Stimulated activated CD8-positive, alpha-beta memory T cell treated with anti-CD3 and anti-CD28 coated beads, Interleukin-7, amount 100 ng/mL, for 1 hour (primary cell): ENCODE measurements at places on chromosomes 3 and 15.

DNA sequence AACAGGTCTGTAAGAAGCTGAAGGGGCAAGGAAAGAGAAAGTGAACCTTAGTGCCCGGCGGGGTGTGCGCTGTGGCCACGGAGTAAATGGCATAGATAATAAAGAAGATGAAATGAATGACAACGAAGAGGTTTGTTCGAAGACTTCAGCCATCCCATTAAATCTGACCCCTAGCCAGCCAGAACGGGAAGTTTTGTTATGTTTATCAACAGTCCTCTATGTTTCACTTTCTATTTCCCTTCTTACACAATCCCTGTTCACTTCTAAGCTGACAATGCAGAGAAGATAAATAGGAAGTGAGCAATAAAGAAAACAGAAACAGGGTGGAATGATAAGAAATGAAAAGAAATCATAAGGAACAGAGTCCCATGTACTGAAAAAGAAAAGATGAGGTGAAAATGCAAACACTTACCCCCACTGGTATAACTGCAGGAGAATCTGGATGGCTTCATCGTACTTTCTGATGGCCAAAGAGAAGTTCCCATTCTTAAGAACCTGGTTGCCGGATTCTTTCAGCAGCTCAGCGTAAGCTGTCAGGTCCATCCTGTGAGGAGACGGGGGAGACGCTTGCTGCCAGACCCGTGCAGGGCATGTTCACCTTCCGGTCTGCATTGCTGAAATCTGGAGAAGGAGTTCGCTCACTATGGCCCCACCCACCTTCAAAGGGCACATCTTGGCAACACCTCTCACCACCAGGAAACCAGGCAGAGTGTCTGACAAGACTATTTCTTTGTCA, 36.8 kb downstream of the TRANK1 start:
- DNase-seq: peak; percentile 44

DNA sequence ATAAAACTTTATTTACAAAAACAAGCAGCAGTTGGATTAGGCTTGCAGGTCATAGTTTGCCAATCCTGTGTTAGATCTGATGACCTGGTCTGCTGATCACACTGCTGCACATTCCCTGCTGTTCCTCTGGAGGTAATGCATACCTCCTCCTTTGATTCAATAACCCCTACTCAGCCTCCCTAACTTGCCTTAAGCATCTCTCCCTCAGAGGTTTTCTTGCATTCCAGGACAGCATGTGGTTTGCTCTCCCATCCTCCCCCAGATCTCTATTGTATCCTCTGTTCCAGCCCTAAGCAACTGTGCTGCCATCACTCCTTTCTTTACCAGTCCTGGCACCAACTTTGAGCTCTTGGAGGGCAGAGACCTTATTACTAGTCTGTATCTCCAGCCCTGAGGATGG, 63.4 kb downstream of the CACNA2D3 start:
- no peak for DNase-seq

DNA sequence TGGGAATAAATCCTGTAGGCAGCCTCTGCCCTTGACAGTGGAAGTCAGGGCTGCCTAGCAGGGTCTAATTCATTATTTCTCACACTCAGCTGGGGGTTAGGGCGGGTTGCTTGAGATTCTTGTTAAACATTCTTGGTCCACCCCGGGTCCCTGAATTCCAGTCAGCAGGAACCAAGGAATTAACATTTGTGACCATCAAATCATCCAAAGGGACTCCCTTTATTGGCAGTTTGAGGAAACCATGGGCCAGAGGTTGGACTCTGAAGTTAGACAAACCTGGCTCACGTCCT, 122.8 kb downstream of the EEFSEC start:
- DNase-seq: no peak

DNA sequence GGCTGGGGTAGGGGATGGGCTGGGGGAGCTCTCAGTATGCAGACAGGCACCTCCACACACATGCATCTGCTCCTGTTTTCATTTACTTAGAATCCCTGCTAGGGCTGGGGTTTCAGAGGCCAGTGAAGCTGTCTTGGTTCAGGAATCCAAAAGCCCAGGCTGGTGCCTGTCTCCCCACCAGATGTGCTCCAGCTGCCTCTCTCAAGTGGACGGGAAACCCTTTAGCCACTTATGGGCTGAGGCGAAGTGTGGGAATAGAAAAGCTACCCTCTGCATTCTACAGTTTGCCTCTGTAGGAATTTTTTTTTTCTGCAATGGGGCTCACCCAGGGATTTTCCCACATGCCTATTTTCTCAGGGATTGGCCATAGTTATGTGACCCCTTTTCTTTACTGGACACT, 72.5 kb downstream of the ATP2B2 start:
- DNase-seq: no peak

DNA sequence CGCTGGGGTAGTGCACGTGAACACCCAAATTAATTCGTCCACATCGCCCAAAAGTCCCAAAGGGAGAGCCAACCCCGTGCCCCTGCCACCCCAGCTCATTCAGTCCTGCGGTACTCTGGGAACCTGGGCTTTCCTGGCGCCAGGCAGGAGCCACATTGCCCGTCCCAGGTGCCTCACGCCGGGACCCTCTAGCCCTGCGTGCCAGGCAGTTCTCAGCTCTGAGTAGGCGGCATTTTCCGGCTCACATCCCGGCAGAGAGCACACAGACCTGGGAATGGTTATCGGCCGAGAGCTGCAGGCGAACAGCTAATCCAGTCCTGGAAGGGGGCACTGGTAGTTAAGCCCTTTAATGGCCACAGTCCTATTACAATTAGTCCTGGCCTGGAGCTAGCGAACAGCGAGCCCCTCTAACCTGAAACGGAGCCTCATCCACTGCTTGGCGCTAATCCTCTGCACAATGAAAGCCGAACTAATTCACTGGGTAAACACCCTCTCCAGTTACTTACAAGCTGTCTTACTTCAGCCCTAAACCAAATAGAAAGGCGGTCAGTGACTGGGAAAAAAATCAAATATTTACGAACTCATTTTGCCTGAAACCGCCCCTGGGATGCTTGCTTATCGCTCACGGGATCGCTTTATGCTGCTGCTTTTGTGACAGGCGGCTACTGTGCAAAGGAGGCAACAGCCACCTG, 254.6 kb upstream of the SOX14 start:
- no peak for DNase-seq

DNA sequence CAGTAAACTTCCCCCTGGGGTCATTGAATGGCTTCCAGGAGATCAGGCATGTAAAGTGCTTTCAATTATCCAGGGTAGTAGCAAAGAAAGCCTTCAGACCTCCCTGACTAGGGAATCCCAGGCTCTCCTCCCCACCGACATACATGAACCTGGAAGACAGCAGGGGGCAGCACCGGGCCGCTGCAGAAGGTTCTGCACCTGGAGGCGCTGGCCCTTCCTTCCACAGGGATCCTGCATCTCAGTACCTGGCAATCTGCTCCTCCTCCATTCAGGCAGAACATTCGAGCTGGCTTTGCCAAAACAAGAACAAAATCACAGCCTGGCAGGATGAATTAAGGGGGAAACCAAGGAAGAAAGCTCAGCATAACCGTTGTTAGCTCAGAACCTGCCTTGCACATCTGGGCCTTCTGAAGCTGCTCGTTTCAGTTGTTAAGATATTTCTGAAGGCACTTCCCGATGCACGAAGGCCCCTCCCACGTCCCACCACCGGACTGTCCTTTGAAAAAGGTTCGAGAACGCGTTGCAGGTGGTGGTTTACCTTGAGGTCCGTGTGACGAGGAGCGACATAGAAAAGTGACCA, 237.7 kb downstream of the SLCO3A1 start:
- DNase-seq: no peak

GRCh38 chr3:10361375-10361774, 40.5 kb upstream of the SEC13 start:
- DNase-seq: no peak

GRCh38 chr3:185405664-185406063, 42.7 kb downstream of the MAP3K13 start:
- DNase-seq: no peak

DNA sequence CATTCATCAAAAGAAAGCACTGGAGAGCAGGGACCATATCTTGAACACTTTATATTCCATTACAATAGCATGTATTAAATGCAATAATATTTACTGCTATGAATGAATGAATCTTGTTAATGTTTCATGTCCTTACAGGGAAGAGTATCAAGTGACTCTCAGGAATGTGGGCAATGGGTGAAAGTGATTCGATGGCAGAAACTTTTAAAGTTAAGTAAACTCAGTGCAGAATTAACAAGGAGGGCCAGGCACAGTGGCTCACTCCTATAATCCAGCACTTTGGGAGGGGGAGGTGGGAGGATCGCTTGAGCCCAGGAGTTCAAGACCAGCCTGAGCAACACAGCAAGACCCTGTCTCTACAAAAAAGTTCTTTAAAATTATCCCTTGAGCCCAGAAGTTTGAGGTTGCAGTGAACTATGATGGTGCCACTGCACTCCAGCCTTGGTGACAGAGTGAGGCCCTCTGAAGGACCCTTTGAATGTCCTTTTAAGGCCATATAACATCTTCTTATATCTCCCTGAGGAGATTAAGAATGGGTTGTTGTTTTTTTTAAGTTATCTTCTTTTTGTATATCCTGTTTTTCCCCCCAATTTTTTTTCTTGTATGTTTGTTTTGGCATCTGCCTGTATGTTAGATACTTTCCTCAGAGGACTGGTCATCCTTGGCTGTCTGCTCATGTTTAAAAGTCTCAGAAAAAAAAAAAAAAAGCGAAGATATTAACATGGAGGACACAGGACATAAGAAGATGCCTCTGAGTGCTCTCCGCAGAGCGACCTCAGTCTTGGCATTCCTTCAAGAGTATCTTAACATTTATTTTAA, 9.6 kb upstream of the FSIP1 start:
- no peak for DNase-seq

DNA sequence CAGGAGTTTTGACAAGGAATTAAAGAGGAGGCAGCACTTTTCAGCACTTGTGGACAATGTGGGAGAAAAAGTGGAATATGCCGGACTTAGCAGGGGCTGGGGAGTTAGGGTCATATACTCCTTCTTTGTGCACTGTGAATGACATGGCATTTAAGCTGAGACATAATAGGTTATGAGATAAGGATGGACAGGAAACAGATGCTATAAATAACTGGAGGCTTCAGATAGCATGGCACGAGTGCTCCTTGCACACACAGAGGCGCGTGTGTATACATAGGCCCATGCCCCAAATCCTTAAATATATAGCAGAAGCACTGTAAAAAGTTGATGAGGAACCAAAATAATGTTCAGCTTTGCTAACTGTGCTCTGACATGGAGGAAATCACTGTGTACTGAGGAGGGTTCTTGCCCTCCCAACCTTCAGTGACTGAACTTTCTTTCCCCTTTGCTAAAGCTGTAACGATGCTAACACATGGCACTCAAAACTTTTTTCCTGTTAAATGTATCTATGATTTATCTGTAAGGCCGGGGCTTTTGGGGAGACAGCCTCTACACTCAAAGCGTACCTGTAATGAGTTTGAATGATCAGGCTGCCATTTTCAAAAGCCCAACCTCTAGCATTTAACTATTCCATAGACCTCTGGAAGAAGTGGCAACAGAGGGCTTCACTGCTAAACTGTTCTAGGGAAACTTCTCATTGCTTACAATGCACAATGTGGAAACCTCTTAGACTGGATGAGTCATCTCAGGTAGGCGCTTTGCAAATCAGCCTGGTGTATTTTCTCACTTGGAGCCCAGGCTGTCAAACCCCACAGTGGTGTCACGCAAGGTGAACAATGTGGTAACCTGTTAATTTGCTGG, 784.6 kb downstream of the NR2F2 start:
- no peak for DNase-seq

GRCh38 chr15:51861557-51862359, 32.3 kb downstream of the TMOD3 start:
- DNase-seq: peak; percentile 23

DNA sequence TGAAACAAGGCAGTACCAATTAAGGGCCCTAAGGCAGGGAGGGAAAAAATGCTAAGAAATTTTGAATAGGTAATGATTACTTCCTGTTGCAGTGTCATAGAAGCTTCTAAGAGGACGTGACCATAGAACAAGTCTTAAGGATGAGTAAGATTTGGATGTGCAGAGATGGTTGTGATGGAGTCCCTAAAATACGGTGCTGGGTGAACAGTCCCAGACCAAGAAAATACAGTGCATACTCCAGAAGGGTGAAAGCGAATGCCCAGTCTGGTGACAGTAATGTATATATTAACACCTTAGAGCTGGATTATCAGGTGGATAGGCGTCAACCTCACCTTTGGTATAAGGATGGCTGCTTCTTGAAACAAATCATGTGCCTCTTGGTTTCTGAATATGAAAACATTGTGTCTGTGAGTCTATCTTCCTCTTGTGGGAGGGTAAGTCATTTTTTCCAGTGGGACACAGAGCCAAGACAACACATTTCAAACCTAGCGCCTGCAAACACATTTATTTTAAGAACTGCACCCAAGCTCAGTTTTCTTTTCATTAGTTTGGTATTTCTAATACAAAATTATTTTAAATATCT, 101.2 kb upstream of the TP63 start:
- no peak for DNase-seq

DNA sequence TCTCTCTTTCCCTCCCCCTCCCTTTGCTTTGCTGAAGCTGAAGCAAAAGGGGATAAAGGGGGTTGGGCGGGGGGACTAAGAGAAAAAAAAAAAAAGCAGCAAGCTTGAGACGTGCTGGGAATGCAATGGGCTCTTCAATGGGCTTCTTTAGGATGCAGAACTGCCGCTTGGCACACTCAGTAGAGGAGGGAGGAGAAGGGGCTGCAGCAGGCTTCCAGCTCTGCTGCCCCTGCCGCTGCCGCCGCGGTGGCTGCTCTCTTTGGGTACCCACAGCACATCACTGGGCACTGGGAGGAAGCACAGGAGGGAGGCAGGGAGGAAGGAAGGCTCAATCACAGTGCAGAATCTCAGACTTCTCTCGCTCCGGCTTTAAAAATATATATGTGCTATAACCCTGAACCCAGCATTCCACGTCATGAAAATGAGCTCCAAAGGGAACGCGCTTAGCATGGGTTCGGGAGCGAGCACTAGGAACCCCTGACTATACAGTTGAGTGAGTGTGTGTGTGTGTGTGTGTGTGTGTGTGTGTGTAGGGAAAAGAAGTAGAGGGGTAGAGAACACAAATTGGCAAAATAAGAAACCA, 3.5 kb downstream of the SLITRK3 start:
- no peak for DNase-seq

GRCh38 chr3:157939166-157939565, 167.1 kb downstream of the SHOX2 start:
- no peak for DNase-seq
